ENCODE measurements at places on chromosomes 2 and 18. TPM values are rescaled to one million over a fixed set of nuclear protein-coding genes. Genes with fewer than 3 reads are reported as not detected.
A peak's percentile ranks its signal among the peaks of the same experiment; 100 is the strongest.

PNO1 gene
- total RNA-seq = 29.5 TPM

DNA sequence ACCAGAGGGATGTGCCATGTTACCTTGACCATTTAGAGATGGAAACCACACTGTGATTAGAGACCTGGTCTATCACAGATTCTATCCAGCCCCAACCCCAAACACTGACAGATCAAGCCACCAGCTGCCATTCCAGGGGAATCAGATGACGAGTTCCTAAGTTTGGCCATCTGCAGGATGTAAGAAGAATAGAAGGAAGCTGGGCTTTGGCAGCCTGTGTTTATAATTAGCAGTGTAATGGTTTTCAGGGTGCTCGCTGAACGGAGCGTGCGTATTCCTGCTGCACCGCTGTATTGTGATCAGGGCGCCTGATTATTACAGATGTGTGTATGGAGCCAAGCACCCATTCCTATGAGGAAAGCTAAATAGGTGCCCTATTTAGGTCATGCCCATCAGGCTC is 138.1 kb downstream of the LRRC30 start:
- no peak for DNase-seq

EFHD1 gene
- not detected for total RNA-seq

DNA sequence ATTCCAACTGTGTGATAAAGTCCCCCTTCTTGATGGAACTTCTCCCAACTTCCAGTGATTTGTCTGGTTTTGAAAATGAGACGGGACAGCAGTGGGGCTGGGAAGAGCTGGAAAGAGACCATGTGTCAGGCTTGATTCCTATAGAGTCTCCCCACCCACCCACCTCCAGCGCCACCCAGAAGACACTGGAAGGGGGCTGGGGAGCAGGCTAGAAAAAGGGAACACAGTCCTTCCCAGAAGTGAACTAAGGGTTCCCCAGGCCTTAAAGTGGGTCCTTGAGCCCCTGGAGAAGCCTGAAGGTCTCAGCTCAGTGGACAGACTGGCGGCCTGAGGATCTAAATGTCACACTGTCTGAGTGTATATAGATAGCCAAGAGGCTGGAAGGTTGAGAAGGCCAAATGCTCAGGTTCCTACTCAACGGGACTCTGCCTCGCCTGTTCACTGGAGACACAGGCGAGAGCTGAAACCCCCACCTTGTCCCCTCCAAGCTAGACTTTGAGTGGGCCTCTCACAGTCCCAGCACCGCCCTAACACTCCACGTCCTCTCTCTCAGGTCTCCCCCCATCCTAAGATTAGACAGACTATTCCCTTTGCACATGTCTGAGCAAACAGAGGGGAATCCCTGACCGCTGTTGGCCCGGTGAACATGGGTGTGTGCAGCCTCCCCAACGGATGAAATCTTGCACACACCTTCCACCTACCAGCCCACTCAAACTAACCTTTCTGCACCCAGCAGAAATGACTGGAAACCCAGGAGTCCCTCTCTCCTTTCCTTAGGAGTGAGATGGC is 1.6 kb downstream of the PKDCC start:
- no peak for DNase-seq

- no peak for DNase-seq
Measured at GRCh38 chr2:16760426-16760825, 94.8 kb upstream of the CYRIA start.

- no peak for DNase-seq
Measured at GRCh38 chr2:231819447-231820042, 33.3 kb downstream of the COPS7B start.

ALPP gene
- not detected for total RNA-seq

NBAS gene
- 24.3 TPM for total RNA-seq

DNA sequence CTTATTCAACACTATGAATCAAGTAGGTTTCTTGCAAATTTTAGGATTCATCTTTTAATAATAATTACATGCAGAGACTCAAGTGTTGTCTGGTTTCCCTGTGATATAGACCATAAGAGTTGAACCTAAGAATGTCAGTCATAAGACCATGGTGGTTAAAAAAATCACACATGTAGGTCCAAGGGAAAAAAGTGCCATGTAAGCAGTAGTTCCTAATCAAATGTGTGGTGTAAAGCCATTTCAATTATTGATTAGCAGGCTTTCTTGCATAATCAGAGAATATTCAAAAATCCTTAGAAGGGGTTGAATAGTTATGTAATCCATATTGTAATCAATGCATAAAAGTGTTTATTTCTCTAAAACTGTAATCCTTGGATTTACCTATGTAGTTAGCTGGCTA is 93.8 kb downstream of the DCC start:
- no peak for DNase-seq

SPATS2L gene
- 4.0 TPM for total RNA-seq

CHRNA1 gene
- total RNA-seq = 0.17 TPM

GRCh38 chr18:9739516-9739915 is 31.4 kb downstream of the RAB31 start:
- DNase-seq = no peak

- DNase-seq = no peak
Measured at GRCh38 chr2:168120730-168121129, 126.7 kb downstream of the STK39 start.

GATA6 gene
- 0.14 TPM for total RNA-seq

GALNT14 gene
- total RNA-seq = not detected

ASAP2 gene
- total RNA-seq = not detected

EMILIN1 gene
- 0.25 TPM for total RNA-seq

GRCh38 chr18:55048892-55049291 is 89.6 kb upstream of the CCDC68 start:
- DNase-seq = no peak

DNA sequence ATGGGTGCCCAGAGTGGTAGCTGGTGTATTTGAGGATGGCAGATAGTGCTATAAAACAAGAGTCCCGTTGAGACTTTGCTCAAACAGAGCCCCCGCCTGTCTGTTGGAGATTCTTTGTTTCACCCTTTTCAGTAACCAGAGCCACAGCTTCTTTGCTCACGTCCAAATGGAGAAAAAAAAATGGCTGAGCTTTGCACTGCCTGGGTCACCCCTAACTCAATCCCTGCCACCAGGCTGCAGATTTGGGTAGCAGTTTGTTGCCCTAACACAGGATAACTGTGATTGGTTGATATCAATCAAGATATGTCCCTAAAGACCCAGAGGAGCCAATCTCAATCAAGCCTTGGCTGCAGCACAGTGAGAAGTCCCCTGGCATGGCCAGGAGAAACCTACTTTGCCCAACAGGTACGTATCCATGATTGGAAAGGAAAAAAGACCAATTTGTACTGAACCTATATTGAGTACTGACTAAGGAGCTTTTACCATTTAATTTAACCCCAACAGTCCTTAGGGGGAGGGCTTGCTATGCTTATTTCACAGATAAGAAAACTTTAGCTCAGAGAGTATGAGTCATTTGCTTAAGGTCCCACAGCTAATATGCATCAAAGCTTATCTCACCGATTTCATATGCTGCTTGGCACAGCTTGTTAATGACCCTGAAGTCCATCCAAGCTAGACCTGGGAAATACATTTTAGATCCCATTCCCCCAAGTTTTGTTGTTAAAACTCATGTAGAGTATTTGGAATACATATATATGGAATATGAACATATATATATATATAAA is 72.0 kb upstream of the SH3BP4 start:
- no peak for DNase-seq

ASPRV1 gene
- 0.81 TPM for total RNA-seq

DNA sequence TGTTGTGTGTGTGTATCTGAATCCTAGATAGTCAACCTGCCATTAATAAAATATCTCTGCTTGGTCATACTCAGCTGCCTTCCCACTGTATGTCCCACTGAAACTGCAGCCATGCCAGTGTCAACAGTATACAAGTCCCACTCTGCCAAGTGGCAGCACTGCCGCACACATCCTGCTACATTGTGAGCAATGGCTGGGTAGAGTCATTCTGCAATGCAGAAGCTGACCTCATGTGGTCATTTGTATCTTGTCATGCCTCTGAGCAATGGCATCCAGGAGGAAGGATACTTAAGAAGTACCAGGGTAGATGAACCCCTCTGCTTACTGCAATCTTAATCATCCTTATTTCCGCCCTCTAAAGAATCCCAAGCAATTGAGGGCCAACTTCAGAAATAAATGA is 302.2 kb upstream of the DDX18 start:
- no peak for DNase-seq

EDAR gene
- total RNA-seq = 10.3 TPM

DNA sequence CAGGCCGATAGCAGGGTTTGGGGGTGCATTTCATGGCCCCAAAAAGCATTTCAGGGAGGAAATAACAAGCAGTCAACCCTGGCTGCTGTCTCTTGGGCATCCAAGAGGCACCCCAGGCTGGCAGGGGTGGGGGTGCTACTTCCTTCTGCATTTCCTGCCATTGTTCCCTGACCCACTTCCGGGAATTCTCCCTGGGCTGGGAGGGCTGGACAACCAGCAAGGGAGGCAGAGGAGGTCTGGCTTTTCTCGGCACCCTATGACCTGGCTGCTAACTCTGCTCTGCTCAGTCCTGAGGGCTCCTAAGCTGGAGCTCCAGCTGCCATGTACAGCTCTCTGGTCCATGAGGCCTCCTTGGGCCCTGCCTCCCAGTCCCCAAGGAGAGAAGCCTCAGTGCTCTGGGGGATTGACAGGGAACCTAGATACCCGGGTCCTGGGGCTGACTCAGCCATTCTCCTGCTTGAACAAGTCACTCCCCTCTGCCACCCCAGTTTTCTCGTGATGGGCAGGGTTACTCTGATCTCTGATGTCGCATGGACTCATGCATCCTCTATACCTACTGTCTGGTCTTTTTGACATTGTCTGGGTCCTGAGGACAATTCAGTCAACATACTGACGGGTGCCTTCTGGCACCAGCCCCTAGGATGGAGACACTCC is 47.2 kb downstream of the DYSF start:
- peak; percentile 20 for DNase-seq

- no peak for DNase-seq
Measured at GRCh38 chr2:173763641-173764040, 201.5 kb downstream of the SP3 start.

DNA sequence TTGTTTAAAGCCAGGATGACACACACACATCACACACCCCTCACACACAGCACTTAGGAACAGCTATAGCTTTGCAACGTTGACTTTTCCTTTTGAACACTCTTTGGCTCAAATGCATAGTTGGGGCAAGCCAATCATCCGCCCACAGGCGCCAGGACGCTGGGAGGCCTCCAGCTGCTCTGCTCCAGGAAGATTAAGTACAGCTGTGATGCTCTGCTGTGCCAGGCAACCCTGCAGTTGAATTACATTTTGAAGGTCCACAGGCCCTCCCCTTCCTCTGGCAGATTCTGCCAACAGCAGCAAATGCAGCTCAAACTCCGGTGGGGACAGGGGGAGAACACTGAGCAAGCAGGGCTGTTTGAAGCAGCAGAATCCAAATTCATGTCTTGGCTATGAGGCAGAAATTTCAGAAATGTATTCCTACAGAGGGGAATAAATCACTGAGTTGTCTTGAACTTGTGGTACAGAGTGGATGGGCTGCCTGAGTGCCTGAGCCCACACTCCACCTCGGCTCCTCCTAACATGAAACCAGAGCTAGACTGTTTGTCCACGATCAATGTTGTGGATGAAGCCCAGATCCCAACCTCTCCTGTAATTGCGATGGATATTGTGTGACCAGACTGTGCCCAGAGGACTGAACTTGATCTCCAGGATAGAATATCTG is 86.5 kb upstream of the PPP1CB start:
- DNase-seq = no peak

DNA sequence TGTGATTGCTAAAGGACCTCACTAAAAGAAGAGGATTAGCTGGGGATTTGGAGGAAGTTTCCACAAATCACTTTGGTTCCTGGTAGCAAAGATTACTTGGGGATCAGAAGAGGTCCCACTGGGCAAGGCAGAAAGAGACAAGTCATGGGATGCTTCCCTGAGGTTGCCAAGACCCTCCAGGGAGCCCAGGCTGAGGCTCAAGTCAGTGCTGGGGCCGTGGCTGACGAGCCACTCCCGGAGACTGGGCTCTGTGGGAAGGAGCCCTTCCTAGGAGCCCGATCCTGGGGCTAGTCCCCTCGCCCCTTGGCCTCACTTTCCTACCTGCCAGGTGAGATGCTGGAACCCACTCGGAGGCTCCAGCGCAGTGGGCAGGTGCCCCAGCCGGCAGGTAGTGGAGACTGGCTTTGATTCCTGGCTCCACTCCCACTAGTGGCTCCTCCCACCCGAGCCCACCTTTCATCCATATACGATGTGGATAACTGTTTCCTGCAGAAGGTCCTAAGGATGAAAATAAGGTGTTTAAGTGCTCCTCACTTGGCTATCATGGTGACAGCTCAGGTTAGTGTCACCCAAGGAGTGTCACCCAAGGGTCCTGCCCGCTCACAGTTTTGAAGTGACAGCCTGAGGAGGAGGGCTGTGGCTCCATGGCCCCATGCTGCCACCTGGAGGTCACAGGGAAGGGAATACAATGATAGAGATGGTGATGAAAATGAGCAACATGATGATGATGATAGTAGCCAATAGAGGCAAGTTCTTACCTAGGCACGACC is 100.5 kb downstream of the CAPN13 start:
- DNase-seq = peak; percentile 74

GRCh38 chr2:162242586-162243280 is 512 bp downstream of the FAP start:
- no peak for DNase-seq

GRCh38 chr2:232973796-232974195 is 39.3 kb downstream of the NGEF start:
- no peak for DNase-seq

ZSWIM2 gene
- not detected for total RNA-seq

DNA sequence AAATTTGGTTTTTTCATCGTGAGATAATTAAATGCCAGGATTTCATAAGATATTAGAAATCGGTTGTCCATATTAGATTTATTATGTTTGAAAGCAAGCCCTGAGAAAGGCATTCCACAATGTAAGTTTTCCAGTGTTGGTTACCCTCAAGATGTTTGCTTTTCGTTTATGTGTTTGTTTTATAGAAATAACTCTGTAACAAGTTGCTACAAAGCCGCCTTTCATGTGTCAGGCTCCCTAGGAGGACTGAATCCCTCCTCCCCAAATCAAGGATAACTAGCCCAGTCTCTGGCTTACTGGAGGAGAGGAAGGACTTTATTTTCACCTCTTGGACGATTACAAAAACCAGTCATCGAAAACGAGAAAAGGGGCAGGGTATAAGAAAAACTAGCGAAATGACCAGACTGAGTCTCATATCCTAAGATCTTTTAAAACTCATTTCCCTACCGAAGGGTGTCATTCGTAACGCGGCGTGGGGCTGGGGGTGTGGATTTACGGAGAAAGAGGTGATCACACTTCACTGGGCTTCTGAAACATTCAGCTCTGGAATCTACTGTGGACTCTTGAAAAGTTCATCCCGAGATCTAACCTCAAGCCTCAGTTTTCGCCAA is 1.0 kb upstream of the PEX13 start:
- no peak for DNase-seq

DNA sequence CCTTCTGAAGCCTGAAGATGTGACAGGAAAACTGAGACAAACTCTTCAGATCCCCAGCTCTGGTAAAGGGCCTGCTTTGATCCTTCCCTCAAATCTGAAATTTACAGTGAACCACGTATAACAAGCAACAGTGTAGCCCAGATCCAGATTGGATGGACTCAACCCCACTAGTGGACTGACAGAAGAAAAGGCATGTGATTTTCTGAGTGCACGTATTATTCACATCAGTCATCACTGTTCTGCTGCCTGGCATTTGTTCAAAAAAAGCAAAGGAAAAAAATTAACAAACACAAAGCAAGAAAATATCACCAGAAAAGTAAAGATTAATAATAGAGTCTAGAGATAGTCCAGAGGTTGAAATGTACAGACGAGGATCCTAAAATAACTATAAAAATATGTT is 87.6 kb downstream of the CYRIA start:
- no peak for DNase-seq

PER2 gene
- 38.2 TPM for total RNA-seq

GRCh38 chr2:178860551-178860950 is 53.3 kb upstream of the TTN start:
- no peak for DNase-seq
